ENCODE measurements at places on chromosomes 12 and 14.

DNA sequence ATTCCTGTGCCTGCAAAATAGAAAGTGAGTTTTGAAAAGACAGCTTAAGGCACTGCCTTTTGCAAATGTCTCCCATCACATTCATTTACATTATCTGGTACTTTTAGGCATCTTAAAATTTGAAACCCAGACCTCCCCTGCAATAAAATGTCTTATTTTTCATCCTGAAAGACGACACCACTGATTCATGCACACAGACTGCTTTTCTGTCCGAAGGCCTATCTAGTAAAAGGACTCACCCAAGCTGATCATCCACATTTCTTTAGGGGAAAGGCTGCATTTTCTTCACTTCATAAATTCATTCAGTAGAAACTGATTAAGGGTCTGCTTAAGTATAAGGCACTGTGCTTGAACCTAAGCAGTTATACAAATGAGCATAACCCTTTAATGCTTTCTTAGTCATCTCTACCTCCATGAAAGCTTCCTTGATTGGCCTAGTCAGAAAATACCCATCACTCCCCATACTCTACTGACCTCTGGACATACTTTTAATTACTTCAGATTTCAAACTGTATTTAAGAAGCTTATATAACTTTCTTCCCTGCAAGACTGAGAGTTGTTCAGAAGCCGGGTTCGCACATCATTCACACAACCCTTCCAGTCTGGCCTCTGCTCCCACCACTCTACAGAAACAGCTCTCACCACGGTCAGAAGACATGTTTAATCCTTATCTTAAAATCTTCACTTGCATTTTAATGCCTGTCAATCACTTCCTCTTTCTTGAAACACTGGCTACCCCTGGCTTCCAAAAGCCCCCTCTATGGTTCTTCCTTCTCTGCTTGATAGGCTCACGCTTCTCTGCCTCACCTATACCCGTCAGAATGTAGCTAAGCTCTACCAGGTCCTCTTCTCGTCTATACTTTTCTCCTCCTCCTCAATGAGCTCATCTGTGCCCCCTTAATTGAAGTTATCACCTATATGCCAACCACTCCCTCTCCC, 288.6 kb downstream of the MED13L start:
- DNase-seq: no peak

GRCh38 chr12:77850129-77850528, 19.4 kb downstream of the NAV3 start:
- DNase-seq: no peak

- no peak for DNase-seq
Observed at GRCh38 chr12:10453156-10453555, at the start of gene KLRC1. TSS of gene KLRC1 (minus strand) at chr12:10453377. CDS start at chr12:10451156, 2,221 bp downstream.

DNA sequence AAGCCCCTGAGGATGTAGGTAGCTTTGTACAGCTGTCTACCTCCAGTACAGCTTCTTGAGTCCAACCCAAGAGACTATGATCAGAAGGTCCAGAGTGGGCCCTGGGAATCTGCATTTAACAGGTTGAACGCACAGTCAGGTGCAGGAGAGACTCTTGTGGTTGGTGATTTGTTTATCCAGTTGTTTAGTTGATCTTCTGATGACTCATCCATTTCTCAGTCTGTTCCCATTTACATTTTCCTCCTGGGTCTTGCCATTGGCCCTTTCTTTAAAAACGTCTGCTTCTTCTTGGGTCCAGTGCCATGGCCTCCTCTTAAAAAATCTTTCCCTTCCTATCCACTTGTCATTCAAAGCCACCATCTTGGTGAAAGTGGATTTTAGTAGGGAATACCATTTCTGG, 734.2 kb downstream of the MED13L start:
- DNase-seq: no peak

DNA sequence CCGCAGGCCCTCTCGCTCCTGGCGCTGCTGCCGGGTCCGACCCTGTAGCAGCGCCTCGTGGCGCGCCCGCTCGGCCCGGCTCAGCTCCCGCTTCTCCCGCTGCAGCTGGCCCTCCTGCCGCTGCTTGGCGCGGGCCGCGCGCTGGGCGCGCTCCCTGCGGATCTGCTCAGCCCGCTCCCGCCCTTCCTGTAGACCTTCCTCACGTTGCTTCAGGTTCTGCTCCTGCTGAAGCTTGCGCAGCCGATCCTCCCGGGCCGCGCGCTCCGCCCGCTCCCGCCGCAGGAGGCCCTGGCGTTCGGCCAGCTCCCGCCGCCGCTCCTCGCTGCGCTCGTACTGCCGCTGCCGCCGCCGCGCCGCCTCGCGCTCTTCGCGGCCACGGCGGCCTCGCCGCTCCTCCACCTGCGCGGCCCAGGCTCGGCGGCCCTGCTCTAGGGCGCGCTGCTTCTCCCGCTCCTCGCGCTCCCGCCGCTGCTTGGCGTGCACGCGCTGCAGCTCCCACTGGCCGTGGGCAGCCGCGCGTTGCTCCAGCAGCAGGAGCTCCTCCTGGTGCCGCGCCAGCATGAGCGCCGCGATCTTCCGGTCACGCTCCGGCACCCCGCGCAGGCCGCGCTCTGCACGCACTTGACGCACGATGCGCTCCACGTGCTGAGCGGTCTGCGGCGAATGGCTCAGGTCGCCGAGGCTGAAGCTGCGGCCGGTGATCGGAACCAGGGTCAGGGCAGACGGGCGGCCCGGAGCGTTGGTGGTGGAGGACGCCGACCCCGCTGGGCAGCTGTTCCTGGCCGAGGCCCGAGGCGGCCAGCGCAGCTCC, 2.4 kb downstream of the CCDC177 start:
- DNase-seq: no peak
